ENCODE measurements at places on chromosomes 2 and 18. TPM values are rescaled to one million over a fixed set of nuclear protein-coding genes. Genes with fewer than 3 reads are reported as not detected.

- no peak for DNase-seq
Measured at GRCh38 chr2:186429104-186429503, 57.0 kb upstream of the ZC3H15 start.

GRCh38 chr2:235494716-235495372, 1.0 kb downstream of the AGAP1 start:
- peak; percentile 63 for DNase-seq

- no peak for DNase-seq
Measured at GRCh38 chr18:28068207-28068606, 108.7 kb downstream of the CDH2 start.

TRIM43 gene
- not detected for total RNA-seq

CROCC2 gene
- total RNA-seq = not detected

ATP8B1 gene
- 72.5 TPM for total RNA-seq
